ENCODE measurements at places on chromosomes 1 and 21.

DNA sequence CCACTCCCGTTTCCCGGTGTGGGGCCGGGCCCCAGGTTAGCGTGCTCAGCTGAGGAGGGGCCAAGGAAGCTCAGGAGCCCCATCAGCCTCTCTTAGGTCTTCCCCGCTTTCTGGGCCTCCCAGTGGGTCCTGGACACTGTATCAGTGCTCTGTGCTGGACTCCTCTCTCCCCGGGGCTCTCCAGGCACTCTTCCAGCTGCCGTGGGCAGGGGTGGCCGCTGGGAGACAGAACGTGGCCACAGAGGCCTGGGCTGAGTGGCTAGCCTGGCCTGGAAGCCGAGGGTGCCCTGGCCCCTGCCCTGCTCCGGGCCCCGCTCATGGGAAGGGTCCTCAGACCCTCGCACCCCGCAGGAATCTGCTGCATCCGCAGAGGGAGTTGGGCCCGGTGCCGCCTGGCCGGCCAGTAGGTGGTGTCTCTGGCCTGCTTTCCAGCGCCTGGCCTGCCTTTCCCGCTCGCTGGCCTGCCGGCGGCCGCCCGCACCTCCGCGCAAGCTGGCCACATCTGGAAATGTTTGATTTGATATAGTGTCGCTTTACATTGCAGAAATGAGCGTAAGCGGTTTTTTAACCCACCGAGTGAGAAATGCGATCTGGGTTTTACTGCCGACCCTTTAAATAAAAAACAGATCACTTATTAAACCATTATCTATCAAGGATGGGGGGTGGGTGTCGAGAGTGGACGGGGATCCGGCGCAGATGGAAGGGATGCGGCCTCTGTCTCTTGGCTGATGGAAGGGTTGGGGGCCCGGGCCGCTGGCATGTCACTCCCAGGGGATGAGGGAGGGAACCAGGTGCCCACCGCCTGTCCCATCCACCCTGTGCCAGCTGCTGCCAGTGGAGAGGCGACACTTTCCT, 74.4 kb upstream of the TTC34 start:
- peak; percentile 57 for DNase-seq

DNA sequence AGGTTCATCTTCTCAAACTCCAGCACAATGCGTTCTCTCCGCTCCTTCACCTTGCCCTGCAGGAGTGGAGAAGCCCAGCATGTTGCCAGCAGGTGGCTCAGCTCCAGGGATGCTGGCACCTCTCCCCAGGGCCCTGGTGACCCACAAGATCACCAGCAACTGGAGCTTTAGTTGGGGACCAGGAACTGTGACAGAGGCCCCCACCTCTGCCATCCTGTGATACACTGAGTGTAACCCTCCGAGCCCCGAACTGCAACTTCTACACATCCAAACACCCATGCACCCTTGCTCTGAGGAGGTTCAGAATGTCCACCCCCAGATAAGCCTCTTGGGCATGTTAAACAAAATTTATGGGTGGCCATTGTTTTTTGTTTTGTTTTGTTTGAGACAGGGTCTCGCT, 4.5 kb upstream of the TRIM11 start:
- DNase-seq = no peak

- no peak for DNase-seq
Observed at GRCh38 chr1:4178501-4179113, 278.5 kb upstream of the C1orf174 start.

- DNase-seq = no peak
Observed at GRCh38 chr1:247287460-247287859, 31.6 kb downstream of the VN1R5 start.

DNA sequence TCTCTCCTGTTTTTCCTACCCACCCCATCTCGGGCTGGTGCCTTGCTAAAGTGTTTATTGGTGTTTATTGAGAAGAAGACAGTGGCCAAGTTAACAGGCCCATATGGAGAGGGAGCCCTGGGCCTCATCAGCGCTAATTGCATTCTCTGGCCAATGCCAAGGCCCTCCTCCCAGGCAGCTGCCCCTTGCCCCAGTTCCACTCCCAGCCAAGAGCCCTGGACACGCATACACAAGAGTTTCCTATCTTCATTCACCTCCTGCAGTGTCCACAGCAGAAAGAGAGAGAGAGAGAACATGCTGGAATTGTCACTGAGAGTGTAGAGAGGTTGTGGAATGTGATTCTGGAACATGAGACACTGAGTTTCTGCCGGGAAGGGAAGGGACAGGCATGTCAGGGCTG, 25.4 kb upstream of the VWA5B1 start:
- DNase-seq = no peak

- peak; percentile 48 for DNase-seq
Observed at GRCh38 chr1:228009828-228010775, 3.3 kb downstream of the WNT3A start.

DNA sequence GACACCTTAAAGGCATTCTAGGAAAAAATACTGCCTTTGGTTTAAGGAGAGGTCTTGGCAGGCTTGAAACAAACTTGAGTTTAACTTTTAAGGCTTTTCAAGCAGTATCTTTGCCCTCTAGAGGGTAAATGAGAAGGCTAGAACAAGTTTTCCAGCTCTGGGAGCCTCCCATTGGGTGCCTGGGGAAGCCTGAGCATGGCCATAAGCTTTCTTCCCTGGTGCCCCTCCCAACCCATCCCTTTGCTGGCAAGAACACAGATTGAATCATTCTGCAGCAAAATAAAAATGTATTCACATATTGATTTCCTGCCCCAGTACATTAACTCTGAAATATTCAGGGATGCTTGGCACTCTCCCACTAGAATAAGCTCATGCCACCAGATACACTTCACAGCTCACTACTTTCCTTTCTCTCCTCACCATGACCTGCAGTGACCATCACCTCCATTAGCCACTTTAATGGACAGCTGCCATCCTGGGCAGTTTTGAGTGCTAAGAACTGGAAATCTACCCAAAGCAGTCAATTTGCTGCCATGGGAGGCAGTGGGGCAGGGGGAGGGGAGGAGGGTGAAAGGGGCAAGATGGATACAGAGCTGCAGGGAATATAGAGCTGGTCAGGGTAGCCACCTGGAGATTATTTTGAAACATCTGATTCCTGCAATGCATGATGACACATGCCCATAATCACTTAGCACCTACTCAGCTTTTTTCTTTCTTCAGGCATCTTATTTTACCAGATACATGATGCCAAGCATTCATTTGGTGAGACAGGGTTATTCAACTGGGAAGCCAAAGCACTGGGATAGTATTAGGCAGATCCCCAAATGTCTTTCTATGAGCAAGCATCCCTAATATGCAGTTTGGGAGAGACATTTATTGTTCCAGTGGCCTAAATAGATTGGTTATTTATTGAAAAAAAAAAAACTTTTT, 140.6 kb downstream of the SYT2 start:
- no peak for DNase-seq

GRCh38 chr1:91795591-91796389, 90.2 kb downstream of the TGFBR3 start:
- DNase-seq = peak; percentile 71

- no peak for DNase-seq
Observed at GRCh38 chr1:244878681-244879080, 14.3 kb upstream of the HNRNPU start.

DNA sequence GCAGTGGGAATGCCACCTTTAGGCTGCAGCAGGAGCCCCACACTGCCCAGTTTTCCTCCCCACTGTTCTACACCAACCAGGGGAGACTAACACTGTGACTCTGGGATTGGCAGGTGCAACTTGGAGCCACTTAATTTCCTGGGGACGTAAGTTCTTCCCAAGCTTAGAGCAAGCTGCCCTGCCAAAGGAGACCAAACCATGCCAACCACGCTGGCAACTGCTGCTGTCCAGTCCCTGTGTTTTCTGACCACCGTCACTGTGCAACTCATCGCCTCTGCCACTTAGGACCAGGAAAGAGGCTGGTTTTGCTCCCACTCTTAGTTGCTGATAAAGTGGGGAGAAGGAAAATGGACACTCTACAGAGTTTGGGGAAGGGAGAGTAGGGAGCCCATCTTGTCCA, 50.5 kb downstream of the VANGL1 start:
- no peak for DNase-seq

DNA sequence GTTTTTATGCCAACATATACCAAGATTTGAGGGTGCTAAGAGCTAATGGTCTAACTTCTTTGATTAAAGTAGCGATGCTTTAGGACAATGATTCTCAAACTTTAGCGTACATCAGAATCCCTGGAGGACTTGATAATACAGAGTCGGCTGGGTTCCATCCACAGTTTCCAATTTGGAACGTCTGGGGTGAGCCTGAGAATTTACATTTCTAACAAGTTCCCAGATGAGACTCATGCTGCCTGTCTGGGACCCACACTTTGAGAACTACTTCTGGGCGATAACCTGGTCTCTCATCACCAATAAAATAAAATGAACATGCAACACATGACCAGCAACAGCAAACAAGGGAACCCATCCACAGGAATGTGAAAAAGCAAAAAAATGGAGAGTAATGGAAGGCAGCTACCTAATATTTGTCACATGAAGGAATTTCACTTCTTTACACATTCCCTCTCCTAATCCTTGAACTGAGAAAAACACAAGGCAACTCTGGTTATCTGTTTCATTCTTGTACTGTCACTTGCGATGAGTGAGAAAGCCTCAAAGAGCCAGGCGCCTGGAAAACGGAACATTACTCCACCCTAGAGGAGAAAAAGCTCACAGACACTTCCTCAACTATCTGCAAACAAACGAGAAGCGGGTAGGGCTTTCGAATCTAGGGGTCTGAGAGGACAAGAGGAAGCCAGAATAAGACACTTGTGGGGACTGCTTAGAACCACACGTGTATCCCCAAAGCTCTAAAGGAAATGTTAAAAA, 14.0 kb downstream of the HSF2BP start:
- DNase-seq = peak; percentile 74

GRCh38 chr1:214582289-214582891, 20.6 kb upstream of the CENPF start:
- DNase-seq = no peak

- no peak for DNase-seq
Observed at GRCh38 chr1:40840526-40841323, 21.4 kb downstream of the CITED4 start.

DNA sequence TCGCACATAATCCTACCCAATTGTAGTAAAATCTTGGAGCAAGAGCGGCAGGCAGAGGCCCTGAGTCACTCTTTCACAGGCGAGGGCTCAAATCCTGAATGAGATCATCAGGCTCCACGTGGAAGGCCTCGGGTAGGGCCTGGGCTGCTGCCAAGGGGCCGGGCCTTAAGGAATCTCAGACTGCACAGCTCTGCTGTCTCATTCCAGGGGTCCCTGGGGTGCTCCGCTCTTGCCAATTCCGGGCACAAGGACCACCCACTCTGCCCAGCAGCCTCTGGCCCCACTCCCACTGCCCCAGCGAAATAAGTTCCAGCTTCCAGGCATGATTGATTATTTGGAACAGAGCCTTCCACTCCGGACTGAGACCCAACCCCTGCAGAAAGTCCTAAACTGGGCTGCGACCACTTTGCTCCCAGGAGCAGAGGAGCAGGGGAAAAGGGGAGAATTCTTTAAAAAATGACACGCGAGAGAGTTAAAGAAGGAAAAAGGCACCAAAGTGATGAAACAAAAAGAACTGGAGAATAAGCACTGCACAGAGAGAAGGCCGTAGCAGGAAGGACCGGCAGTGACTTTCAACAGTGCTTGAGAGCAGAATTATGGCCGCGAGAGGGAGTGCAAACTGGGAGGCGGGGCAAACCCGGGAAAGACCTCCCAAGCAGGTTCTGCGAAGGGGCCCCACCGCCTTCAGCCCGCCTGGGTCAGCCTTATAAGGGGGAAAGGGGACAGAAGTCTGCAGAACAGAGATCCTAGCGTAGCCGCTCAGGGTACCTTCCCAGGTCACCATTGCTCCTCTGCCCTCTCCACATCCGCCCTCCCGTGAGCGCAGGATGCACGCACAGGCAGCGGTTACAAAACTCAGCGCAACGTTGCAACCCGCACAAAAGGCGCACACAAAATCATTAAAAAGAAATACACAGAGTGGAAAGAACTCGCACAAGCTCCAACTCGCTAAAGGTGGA, 2.0 kb downstream of the ADAMTS1 start:
- peak; percentile 89 for DNase-seq

GRCh38 chr1:53511933-53512806, 53.0 kb downstream of the DMRTB1 start:
- no peak for DNase-seq

DNA sequence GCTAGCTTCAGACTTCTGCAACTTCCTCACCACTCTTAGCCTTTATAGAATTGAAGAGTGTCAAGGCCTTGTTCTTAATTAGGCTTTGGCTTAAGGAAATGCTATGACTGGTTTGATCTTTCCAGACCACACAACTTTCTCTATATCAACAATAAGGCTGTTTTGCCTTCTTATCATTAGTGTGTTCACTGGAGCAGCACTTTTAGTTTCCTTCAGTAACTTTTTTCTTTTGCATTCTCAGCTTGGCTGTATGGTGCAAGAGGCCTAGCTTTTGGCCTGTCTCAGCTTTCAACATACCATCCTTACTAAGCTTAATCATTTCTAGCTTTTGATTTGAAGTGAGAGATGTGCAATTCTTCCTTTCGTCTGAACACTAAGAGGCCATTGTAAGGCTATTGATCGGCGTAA, 8.6 kb downstream of the PRKACB start:
- DNase-seq = no peak

DNA sequence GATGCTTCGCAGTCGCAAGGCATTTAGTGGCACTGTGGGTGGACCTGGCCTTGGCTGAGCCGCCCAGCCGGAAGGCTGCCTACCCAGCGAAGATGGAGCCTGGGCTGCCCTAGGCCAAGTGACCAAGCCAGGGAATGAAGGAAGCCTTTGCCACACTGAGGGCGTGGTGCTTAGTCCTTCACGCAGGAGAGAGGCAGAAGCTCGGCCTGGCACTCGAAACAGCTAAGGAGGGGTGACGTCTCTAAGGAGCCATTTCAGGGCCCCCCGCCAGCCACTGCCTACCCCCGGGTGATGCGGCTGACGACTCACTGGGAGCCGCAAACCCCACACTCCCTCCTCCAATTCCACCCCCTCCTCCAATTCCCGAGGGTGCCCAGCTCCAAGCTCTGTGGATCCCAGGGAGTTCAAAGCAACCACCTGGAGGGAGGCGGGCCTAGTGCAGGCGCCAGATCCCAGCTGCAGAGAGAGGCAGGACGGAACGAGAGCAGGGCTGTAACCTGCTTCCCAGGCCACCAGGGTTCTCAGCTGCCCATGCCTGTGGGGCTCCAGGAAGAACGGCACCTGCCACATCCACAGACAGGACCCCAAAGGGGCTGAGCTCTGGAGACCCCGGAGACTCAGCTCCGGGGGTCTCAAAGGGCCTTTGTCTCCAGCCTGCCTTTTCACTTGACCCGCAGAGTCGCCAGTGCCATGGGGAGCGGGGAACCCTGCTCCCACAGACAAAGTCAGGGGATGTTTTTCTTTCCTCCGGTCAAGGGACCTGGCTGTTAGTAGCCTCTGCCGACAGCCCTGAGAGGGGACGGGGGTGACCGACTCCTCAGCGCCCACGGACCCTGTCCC, 75.8 kb downstream of the ARHGEF16 start:
- no peak for DNase-seq
